Type B pancreatic cell (in vitro differentiated cells): ENCODE measurements at places on chromosomes 16 and 17.

DNA sequence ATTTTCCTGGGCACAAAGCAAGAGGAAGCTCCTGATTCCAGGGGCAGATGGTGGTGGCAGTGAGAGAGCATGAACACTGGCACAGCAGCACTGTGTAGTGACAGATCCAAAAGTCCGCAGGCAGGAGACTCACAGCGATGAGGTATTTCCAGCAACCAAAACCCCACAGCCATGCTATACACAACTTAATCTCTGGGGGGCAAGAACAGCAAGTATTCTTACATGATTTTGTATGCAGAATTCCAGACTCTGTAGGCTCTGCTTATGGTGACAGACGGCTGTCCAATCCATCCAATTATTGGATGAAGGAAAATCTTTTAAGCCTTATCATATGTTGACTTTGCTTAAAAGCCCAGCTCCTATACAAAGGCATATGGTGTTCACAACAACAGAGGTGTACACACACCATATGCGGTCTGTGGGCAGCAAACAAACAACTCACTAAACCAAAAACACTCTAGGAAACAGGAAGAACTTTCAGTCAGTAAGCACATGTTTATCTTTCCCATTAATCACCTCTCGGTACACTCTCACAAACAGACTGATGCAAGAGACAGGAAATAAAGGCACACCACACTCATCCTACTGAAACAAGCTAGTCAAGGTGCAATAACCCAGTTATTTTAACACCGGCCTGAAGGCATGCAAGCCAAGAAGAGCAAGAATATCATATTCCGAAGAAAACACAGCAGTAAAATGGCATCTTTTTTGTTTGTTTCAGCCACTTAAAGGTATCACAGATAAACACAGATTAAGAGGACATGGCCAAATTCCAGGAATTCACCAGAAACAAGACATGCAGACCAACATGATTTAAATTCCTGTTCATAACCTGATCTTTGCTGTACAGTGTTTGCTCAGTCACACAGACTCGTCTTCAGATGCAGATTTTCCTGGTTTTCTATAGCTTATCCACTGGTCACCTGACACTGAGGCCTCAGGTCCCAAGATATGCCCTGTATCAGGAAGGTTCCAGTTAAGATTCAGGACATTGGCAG is 47.8 kb downstream of the ERN1 start:
- no peak for DNase-seq

DNA sequence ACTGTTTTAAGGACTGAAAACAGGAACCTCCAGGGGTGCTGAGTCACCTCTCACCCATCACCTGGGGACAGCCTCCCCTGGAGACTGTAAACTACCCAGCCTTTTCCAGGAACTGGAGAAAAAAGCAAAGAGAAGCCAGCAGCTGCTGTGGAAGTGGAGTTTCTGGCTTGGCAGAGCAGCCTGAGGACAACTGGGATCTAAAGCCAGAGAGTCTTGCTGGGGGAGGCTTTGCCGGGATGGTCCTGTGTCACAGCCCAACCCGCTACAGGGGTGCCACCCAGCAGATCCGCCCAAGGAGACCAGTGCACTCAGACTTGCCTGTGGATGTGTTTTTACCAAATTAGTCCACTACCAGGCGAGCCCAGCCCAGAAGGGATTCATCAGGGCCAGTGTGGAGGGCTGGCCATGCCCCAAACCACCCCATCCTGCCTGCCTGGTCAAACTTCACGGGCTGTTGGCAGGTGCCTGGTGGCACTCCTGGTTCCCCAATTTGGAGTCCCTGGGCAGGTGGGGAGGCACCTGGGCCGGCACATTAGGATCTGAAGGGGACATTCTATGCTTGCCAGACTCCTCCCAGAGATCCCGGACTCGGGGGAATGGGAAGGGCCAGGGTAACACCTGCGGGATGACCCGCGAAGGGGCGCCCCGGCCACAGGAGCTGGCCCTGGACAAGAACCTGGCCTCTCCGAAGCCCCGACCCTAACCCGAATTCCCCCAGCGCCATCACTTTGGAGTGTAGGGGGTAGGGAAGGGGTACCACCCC is 771 bp downstream of the MSRB1 start:
- no peak for DNase-seq

- peak; percentile 47 for DNase-seq
Measured at GRCh38 chr16:66390346-66391108, 24.0 kb downstream of the CDH5 start.

DNA sequence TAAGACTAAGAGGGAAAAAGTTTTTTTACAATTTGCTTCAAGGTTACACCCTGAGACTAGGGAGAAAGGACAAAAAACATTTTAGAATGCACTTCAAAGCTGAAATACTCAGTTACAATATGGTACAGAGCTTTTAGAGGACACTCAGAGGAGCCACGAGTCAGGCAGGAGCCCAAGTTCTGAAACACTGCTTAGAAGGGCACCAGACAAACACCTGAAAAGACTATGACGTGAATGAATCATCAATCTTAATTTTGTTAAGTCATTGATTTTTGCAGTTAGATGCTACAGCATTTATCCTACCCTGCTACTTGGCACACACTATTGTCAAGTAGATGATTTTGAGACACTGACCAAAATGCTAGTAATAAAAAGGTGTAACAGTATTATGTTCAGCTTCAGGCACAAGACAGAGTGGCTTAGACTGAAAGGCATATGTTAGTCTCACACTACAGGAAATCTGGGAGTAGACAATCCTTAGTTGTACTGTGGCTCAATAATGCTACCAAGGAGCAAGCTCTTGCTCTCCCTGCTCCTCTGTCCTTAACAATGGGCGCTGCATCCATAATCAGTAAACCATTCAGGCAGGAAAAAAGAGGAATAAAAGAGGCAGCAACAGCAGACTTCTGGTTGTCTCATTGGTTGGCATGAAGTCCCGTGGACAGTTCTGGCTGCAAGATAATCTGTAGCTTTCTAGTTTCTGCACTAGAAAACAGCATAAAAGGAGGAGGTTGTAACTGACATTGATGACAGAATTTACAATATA is 151.8 kb downstream of the ABCA8 start:
- no peak for DNase-seq

DNA sequence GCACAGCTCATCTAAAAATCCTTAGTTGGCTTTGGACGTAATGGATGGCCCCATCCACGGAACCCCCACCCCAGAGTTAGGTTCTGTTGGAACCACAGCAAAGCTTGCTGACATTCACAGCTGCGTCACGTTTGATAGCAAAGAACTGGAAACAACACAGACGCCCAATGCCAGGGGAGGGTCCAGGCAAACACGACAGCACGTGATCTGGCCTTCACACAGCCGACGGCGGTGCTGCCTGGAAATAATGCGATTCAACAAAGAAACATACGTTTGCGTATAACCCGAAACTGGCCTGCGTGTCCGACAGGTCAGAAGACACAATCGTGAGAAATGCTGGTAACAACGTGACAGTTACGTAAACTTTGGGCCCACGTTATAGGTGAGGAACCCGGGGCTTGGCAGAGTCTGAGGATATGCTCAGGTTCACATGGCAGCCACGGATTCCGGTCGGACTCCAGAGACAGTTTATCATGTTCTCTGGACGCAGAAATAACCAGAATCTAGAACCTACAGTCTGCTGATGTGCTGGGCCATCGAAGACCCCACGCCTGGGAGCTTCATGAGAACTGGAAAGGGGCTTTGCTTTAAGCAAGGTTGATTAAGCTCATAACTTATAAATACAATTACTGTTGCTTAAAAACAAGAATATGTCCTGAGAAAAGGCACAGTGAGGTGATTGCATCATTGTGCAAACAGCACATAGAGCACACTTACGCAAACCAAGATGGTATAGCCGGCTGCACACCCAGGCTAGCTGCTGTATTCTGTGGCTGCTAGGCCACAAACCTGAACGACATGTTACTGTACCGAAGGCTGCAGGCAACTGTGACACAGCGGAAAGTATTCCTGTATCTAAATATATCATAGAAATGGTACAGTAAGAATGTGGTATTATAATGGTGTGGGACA is 70.4 kb downstream of the RPH3AL start:
- DNase-seq = peak; percentile 13

DNA sequence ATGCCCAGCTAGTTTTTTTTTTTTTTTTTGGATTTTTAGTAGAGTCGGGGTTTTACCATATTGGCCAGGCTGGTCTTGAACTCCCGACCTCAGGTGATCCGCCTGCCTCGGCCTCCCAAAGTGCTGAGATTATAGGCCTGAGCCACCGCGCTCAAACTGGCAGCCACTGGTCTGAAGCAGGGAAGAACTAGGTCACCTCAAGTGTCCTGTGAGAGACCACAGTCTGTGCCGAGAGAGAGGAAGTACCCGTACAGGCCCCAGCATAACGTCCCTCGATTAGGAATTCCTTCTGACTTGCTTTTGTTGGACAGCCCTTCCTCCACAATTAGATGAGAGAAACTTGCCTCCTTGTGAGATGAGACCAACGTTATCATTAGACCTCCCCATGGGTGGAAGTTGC is 13.7 kb upstream of the CD300E start:
- no peak for DNase-seq
